Spinal cord (tissue), 10 donors: ENCODE measurements at places on chromosomes 4 and X. TPM values are rescaled to one million over a fixed set of nuclear protein-coding genes. Genes with fewer than 3 reads are reported as not detected.

The TCEAL4 gene
- 115 TPM for total RNA-seq

DNA sequence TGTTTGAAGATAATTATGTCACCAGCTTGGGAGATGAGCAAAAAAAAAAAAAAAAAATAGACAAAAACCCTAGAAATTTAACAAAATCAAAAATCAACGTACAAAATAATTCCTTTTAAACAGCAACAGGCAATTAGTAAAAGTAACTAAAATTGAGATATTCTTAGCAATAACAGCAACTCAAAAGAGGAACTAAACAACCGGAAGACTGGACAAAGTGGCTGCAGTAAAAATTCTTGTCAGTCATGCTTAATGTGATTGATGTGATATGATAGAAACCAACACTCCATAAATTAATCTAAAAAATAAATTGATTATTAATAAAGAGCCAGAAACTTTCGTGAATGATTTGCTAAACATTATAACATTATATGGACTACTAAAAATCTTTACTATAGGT is 1534.6 kb upstream of the AGA start:
- no peaks in the 10 kb centered on the region for H3K4me1 ChIP-seq
- no peaks in the 10 kb centered on the region for H3K36me3 ChIP-seq
- no peaks in the 10 kb centered on the region for H3K27me3 ChIP-seq
- DNase-seq, result no peak
- H3K27ac ChIP-seq, result no peak overlapping the region

- H3K4me1 ChIP-seq, result no peaks in the 10 kb centered on the region
- H3K4me3 ChIP-seq, result no peak overlapping the region
- H3K27ac ChIP-seq, result no peak overlapping the region
- no peaks in the 10 kb centered on the region for H3K36me3 ChIP-seq
- H3K27me3 ChIP-seq, result peaks cover 2% of the 10 kb centered on the region
Observed at GRCh38 chrX:40784516-40785151, 49.3 kb upstream of the MED14 start.

The STPG2 gene
- total RNA-seq, result 0.94 TPM

DNA sequence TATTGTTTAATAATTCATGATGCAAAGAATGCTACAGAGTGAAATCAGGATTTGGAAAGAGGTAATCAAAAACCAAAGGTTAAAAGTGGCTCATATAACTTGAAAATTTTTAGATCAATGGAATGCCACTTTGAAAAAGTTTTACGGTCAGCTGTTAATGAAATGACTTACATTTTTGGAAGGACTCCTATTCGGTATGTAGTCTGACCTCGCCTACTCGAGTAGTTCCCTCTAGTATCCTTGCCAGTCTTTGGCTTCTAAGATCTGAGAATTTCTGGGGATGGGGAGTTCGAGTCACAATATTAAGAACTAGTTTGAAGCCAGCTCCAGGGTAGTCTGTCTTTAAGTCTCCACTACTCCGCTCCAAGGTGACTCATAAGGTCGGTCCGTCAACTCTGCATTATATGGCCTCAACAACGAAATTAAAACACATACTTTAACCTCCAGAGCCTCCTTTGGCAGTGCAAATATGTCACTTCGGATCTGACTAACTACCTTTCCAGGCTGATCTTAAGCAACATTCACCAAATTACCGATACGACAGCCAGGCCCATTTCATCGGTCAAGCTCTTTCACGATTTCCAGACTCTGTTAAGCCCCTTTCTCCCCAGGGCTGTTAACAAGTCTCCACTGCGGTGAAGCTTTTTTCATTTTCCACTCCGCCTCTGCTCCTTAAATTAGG is 733 bp upstream of the NAA15 start:
- no peak for DNase-seq
- H3K4me3 ChIP-seq, result peak overlapping the region; percentile 89
- peaks cover 13% of the 10 kb centered on the region for H3K4me1 ChIP-seq

- no peak overlapping the region for H3K27ac ChIP-seq
- no peaks in the 10 kb centered on the region for H3K36me3 ChIP-seq
- no peaks in the 10 kb centered on the region for H3K4me1 ChIP-seq
- H3K4me3 ChIP-seq, result no peak overlapping the region
- no peaks in the 10 kb centered on the region for H3K27me3 ChIP-seq
Observed at GRCh38 chr4:155734065-155734464, 24.8 kb upstream of the GUCY1B1 start.

DNA sequence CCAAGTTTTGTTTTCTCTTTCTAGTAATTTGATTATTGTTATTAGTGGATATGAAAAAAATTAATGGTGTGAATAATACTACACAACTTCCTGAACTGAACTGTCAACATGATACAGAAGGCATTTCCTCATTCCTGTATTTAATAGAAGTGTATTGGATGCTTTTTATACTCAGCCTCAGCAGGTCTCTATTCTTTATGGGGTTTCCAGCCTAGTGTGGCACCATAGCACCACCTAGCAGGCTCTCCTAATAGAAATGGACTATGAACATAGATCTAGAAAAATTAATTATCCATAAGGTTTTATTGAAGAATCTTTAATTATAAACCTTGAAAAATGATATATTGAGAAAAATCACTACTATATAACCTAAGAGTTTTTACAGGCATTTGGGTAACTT is 52.4 kb downstream of the GLRB start:
- no peaks in the 10 kb centered on the region for H3K36me3 ChIP-seq
- H3K4me3 ChIP-seq, result no peak overlapping the region
- H3K27me3 ChIP-seq, result no peaks in the 10 kb centered on the region

DNA sequence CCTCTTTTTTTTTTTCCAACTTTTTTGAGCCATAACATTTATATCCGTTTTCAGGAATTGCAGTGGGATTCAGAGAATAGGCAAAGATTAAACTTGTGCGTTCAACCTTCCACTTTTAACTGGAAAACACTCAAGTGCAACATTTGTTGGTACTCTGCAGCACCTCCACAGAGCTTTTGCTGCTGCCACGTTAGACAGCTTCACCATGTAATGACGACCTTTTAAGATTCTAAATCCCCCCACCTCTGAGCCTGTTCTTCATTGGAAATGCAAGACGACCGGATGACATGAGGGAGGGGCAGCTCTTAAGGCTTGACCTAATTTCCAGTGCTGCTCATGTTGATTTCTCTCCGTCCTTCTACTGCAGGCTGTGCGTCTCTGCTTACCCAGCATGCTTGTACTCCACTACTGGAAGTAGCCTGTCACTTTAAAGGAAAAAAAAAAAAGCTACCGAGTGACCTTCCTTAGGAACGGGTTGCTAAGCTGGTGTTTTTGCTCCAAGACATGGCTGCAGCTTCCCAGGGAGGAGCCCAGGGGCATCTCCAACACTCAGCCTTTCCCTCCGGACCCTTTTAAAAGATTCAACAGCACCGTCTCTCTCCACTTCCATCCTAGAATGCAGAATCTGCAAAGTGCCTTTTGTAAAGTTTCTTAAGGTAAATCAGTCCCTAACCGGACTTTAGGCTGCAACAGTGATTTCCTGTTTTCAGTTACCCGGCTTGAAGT is at the start of gene CC2D2A:
Gene CC2D2A, plus strand, starts transcription at position 481 of the 726 bp plus-strand sequence. CDS start 6,051 bp downstream, outside the sequence.
- peak; percentile 24 for DNase-seq
- H3K4me3 ChIP-seq, result peak within 1 kb of the TSS; percentile 62
- H3K36me3 ChIP-seq, result no peaks in the 10 kb centered on the region
- H3K27ac ChIP-seq, result peak within 1 kb of the TSS; percentile 80
- H3K27me3 ChIP-seq, result no peaks in the 10 kb centered on the region
- H3K4me1 ChIP-seq, result no peaks in the 10 kb centered on the region

DNA sequence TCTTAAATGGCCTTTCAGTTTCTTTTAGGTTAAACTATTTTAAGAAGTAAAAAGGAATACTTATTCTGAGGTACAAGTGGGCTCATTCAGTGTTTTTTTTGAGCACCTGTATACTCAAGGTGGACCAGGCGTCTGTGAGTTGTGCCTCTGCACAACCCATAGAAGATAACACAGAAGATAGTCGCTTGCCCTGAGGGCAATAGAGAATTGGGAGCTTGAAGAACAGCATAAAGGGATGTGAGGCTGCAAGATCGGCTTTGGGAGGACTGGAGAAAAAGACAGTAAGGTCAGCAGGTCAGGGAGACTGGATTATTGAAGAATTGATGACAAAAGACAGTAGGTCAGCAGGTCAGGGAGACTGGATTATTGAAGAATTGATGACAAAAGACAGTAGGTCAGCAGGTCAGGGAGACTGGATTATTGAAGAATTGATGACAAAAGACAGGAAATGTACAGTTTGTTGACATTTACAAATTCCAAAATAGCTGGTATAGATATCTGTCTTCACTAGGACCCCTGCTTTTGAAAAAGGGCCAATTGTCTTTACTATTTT is 3.1 kb downstream of the CPE start:
- H3K36me3 ChIP-seq, result no peaks in the 10 kb centered on the region
- H3K27me3 ChIP-seq, result no peaks in the 10 kb centered on the region
- H3K4me3 ChIP-seq, result no peak overlapping the region

The FAM13A gene
- 39.8 TPM for total RNA-seq

The TMPRSS11B gene
- total RNA-seq, result not detected

DNA sequence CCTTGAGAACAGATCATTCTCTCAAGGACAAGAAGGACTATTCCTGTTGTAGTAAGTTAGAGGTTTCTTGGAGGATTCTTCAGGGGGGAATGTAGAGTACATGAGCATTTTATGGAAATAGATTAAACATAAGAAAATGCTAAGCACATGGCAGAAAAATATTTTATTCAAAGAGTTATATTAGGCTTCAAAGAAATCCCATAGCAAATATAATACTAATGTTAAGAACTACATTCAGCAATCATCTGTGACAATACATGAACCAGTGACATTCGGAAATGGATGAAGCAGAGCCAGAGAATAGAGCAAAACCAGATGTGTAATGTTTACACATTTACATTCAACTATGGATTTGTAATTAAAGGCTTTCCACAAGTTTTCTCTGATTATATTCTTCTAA is 288.6 kb downstream of the NAF1 start:
- H3K27ac ChIP-seq, result no peak overlapping the region
- no peaks in the 10 kb centered on the region for H3K27me3 ChIP-seq
- H3K36me3 ChIP-seq, result no peaks in the 10 kb centered on the region
- H3K4me1 ChIP-seq, result no peaks in the 10 kb centered on the region
- no peak for DNase-seq
- no peak overlapping the region for H3K4me3 ChIP-seq

- peak; percentile 98 for DNase-seq
- peaks cover 5% of the 10 kb centered on the region for H3K4me1 ChIP-seq
- H3K27ac ChIP-seq, result peak overlapping the region; percentile 40
- H3K36me3 ChIP-seq, result no peaks in the 10 kb centered on the region
- no peaks in the 10 kb centered on the region for H3K27me3 ChIP-seq
Observed at GRCh38 chr4:41339812-41340809, 83.4 kb downstream of the UCHL1 start.
